ENCODE measurements at places on chromosomes 2 and 18. TPM values are rescaled to one million over a fixed set of nuclear protein-coding genes. Genes with fewer than 3 reads are reported as not detected.

Gene PLCL1
- 21.2 TPM for total RNA-seq

Gene C2orf78
- total RNA-seq: not detected

Gene PCARE
- total RNA-seq: not detected

Gene EVA1A
- total RNA-seq: 11.9 TPM

Gene NAT8
- total RNA-seq: not detected

Gene SERPINB13
- total RNA-seq: not detected

Gene POTEJ
- not detected for total RNA-seq

Gene UGT1A5
- not detected for total RNA-seq

Gene AP1S3
- total RNA-seq: 2.0 TPM

Data from cardiac atrium fibroblast (primary cell).